ENCODE measurements at places on chromosomes 2 and 18. TPM values are rescaled to one million over a fixed set of nuclear protein-coding genes. Genes with fewer than 3 reads are reported as not detected.

The CGREF1 gene
- polyA plus RNA-seq = 0.88 TPM

The PSME4 gene
- 38.6 TPM for polyA plus RNA-seq

The ST6GAL2 gene
- not detected for polyA plus RNA-seq

The SAG gene
- polyA plus RNA-seq = not detected

DNA sequence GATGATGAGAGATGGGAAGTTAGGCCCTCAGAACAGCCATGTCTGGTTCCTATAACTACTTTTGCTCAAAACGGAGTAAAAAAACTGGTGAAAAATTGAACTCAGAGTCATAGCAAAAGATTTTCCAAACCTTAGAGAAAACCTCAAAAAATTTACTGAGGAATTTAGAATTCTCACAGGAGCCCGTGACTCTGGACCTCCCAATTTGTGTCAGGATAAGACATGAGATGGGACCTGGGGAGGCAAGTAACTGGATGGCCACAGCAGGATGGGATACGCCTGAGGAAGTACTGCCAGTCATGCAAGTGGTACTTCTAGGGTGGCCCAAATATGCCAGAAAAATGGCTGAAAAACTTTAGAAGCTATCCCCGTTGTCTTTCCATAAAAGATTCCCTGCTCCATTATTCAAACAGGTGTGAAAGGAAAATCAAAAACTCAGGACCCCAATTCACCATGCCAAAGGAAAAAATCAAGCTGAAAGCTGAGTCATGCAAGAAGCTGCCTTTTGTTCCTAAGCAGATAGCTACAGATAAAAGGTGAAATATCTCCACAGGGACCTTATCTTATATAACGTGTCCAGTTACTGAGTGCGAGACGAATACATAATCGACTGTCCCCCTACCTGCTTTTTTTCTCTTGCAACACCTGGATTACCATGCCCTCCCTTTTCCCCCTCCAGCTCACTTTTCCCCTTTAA is 34.1 kb upstream of the LIPG start:
- H3K4me3 ChIP-seq = no peak overlapping the region
- H3K27me3 ChIP-seq = no peaks in the 10 kb centered on the region
- DNase-seq = no peak

- H3K27ac ChIP-seq = no peak overlapping the region
- H3K27me3 ChIP-seq = peaks cover 10% of the 10 kb centered on the region
- no peaks in the 10 kb centered on the region for H3K36me3 ChIP-seq
- DNase-seq = no peak
- H3K4me1 ChIP-seq = no peaks in the 10 kb centered on the region
- no peak overlapping the region for H3K4me3 ChIP-seq
Observed at GRCh38 chr2:64466478-64467085, 12.6 kb downstream of the LGALSL start.

Data from K562 (cell line).